ENCODE measurements at places on chromosomes 16 and 17.

- DNase-seq, result peak; percentile 48
- no peak overlapping the region for H3K27ac ChIP-seq
- no peak overlapping the region for H3K4me3 ChIP-seq
Observed at GRCh38 chr16:58034774-58035173, 9.2 kb downstream of the MMP15 start.

GRCh38 chr16:9090960-9091866 lies at the start of gene HAPSTR1:
Gene HAPSTR1 (plus strand): TSS chr16:9091644. CDS start chr16:9092045, 401 bp downstream.
- H3K36me3 ChIP-seq, result peaks cover 7% of the 10 kb centered on the region
- H3K27ac ChIP-seq, result peak within 1 kb of the TSS; percentile 98
- H3K27me3 ChIP-seq, result no peaks in the 10 kb centered on the region
- H3K4me3 ChIP-seq, result peak within 1 kb of the TSS; percentile 89
- DNase-seq, result peak; percentile 100

DNA sequence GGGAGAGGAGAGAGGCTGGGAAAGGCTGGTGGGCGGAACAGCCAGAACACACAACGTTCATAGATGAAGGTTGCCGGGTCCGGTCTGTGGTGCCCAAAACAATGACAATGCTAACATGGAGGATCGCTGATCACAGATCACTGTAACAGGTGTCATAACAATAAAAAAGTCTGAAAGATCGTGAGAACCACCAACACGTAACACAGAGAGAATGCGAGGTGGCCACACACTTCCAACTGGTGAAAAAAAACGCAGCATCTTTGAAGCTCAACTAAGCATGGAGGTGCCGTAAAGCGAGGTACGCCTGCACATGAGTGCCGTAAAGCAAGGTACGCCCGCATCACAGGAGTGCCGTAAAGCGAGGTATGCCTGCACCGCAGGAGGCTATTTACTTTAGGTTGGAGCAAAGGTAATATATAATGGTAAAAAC lies 42.3 kb downstream of the ABR start:
- H3K4me1 ChIP-seq, result no peaks in the 10 kb centered on the region
- no peaks in the 10 kb centered on the region for H3K27me3 ChIP-seq
- H3K4me3 ChIP-seq, result no peak overlapping the region
- no peaks in the 10 kb centered on the region for H3K36me3 ChIP-seq
- DNase-seq, result no peak

- no peaks in the 10 kb centered on the region for H3K4me1 ChIP-seq
- H3K36me3 ChIP-seq, result peaks cover 11% of the 10 kb centered on the region
- H3K27me3 ChIP-seq, result no peaks in the 10 kb centered on the region
- H3K27ac ChIP-seq, result no peak overlapping the region
Observed at GRCh38 chr17:48129981-48130380, 22.4 kb downstream of the SNX11 start.

DNA sequence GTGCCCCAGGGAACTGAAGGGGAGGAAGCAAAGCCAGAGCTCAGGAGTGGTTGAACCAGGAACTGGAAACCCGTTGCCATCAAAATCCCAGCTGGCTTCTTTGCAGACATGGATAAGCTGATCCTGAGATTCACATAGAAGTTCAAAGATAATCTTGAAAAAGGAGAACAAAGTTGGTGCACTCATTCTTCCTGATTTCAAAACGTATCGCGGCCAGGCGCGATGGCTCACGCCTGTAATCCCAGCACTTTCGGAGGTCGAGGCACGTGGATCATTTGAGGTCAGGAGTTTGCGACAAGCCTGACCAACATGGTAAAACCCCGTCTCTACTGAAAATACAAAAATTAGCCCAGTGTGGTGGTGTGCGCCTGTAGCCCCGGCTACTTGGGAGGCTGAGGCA lies 7.1 kb downstream of the RAP1GAP2 start:
- no peak overlapping the region for H3K4me3 ChIP-seq
- no peaks in the 10 kb centered on the region for H3K27me3 ChIP-seq
- no peak for DNase-seq
- no peaks in the 10 kb centered on the region for H3K4me1 ChIP-seq
- no peaks in the 10 kb centered on the region for H3K36me3 ChIP-seq

GRCh38 chr17:30520882-30521281 lies 43.7 kb downstream of the GOSR1 start:
- H3K27me3 ChIP-seq, result no peaks in the 10 kb centered on the region
- H3K4me3 ChIP-seq, result no peak overlapping the region
- no peak for DNase-seq
- peaks cover 36% of the 10 kb centered on the region for H3K36me3 ChIP-seq
- no peak overlapping the region for H3K27ac ChIP-seq
- no peaks in the 10 kb centered on the region for H3K4me1 ChIP-seq

DNA sequence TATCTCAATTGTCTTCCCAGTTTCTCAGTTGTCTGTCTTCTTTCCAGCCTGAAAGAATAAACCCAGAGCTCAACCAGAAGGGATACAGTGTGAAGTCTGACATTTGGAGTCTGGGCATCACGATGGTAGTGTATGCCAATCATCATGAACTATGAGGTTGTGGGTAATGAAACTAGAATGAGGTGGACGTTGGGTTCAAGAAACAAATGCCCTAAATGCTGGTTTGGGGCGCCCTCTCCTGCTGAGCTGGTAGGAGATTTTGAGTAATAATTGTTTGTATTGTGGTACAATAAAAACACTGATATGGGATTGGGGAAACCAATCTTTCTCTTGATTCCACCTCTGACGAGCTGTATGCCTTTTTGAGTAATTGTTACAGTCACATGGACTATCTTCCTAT lies 110.4 kb downstream of the MAP2K6 start:
- no peak for DNase-seq
- H3K4me1 ChIP-seq, result no peaks in the 10 kb centered on the region
- no peak overlapping the region for H3K27ac ChIP-seq
- peaks cover 15% of the 10 kb centered on the region for H3K36me3 ChIP-seq
- no peaks in the 10 kb centered on the region for H3K27me3 ChIP-seq
- H3K4me3 ChIP-seq, result no peak overlapping the region

DNA sequence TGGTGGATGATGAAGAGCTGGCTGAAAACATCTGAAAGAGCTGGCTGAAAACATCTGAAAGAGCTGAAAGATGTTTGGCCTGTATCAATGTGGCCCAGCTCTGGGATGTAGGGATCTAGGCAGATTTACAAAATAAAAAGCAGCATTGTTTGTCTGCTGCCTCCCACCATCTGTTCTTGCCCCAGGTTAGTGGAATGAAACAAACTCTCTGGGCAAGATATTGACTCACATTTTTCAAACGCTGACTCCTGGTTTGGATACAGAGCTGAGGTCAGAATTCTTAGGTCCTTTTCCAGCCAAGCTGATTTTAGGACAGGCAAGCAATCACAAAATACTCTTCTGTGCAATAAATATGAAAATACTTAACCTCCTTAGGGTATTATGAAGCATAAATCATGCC lies 139.0 kb downstream of the STX8 start:
- no peak for DNase-seq
- H3K27me3 ChIP-seq, result no peaks in the 10 kb centered on the region
- H3K4me3 ChIP-seq, result no peak overlapping the region
- H3K4me1 ChIP-seq, result peaks cover 6% of the 10 kb centered on the region
- H3K27ac ChIP-seq, result no peak overlapping the region

Data from upper lobe of right lung (tissue), 1 donor.